ENCODE measurements at places on chromosomes 12 and 14. TPM values are rescaled to one million over a fixed set of nuclear protein-coding genes. Genes with fewer than 3 reads are reported as not detected.

GRCh38 chr14:37550511-37550910 is 44.5 kb downstream of the FOXA1 start:
- no peaks in the 10 kb centered on the region for H3K4me1 ChIP-seq
- H3K27me3 ChIP-seq: no peaks in the 10 kb centered on the region
- no peak overlapping the region for H3K4me3 ChIP-seq
- H3K27ac ChIP-seq: no peak overlapping the region
- DNase-seq: no peak

DNA sequence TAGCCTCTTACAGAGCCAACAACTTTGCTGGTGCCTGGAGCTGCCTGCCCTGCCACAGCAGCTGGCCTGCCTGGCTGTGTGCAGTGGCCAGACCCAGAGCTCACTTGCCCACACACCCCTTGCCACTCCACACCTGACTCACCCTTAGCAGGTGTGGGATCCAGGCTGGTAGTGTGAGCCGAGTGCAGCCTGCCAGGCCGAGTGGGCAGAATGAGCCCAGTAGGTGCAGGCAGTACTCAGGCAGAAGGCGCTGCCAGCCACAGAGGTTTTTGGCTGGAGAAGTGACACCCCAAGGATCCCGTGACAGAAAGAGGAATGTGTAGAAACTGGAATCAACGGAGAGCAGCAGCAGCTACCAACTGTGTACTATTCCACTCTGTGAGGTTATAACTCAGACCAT is 29.8 kb upstream of the PYGL start:
- H3K4me1 ChIP-seq: no peaks in the 10 kb centered on the region
- H3K36me3 ChIP-seq: no peaks in the 10 kb centered on the region
- no peak overlapping the region for H3K27ac ChIP-seq
- no peaks in the 10 kb centered on the region for H3K27me3 ChIP-seq
- no peak overlapping the region for H3K4me3 ChIP-seq

DNA sequence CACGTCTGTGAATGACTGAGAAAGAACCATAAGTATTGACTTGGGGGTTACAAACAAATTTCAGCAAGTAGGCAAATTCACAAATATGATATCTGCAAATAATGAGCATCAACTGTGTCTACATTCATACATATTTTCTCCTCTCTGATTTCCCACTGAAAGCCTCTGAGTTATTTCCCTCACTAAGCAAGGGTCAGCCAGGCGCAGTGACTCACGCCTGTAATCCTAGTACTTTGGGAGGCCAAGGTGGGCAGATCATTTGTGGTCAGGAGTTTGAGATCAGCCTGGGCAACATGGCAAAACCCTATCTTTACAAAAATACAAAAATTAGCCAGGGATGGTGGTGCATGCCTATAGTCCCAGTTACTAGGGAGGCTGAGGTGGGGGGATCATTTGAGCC is 80.8 kb downstream of the SLC25A21 start:
- DNase-seq: no peak
- no peak overlapping the region for H3K27ac ChIP-seq
- H3K4me1 ChIP-seq: no peaks in the 10 kb centered on the region
- H3K36me3 ChIP-seq: no peaks in the 10 kb centered on the region
- H3K27me3 ChIP-seq: no peaks in the 10 kb centered on the region
- H3K4me3 ChIP-seq: no peak overlapping the region

Gene FOXN3
- total RNA-seq: 48.7 TPM

Gene CLEC7A
- total RNA-seq: 10.3 TPM
